NAMALWA (cell line): ENCODE measurements at places on chromosomes 13 and 19.

DNA sequence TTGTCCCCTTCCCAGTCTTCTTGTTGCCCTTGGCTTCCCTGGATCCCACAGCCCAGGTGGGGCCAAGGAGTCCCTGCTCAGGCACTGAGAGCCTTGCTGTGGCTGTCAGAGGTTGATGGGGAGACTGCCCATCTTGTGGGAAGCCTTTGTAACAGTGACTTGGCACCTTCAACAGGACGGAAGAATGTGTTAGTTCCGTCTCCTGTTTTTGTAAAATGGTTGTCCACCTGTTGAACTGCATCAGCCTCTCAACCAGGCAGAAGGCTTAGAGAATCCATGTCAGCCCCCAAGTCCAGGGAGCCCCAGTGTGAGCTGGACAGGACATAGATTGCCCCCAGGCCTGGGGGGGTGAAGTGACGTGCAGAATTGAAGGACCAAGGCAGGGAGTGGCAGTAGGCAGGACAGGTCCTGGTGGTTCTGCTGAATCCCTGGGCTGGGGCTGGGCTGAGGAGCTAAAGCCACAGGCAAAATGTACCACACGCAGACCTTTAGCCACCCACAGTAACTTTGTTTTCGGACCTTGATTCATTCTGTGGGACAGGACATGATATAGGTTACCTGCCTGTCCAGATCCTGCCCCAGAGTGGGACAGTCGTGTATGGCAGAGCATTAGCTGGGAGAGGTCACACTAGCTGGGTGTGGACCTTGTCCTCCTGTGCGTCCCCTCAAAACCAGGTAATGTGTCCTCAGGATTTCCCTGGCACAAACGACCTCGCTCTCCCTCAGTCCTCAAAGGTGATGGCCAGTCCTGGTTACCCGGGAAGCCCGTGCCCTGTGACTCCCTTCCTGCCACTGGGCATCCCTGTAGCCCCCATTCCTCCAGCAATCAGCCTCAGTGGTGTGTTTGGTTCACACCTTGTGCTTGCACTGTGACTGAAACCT lies 47.0 kb downstream of the GATAD2A start:
- DNase-seq, result no peak

- no peak for DNase-seq
Observed at GRCh38 chr13:24725379-24725778, 38.6 kb upstream of the RNF17 start.

- no peak for DNase-seq
Observed at GRCh38 chr19:47098608-47099007, 15.0 kb downstream of the ZC3H4 start.

- peak; percentile 85 for DNase-seq
Observed at GRCh38 chr19:5826531-5827341, 12.8 kb downstream of the FUT6 start.

DNA sequence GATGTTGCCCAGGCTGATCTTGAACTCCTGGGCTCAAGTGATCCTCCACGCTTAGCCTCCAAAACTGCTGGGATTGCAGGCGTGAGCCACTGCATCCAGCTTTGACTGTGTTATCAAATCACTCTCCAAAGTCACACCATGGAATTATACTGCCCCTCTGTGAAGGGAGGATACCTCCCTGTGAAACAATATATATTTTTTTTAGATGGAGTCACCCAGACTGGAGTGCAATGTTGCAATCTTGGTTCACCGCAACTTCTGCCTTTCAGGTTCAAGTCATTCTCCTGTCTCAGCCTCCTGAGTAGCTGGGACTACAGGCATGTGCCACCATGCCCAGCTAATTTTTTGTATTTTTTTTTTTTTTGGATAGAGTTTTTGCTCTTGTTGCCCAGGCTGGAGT lies 7.7 kb downstream of the TYK2 start:
- no peak for DNase-seq

- peak; percentile 9 for DNase-seq
Observed at GRCh38 chr13:59398127-59398526, 765.6 kb downstream of the DIAPH3 start.

DNA sequence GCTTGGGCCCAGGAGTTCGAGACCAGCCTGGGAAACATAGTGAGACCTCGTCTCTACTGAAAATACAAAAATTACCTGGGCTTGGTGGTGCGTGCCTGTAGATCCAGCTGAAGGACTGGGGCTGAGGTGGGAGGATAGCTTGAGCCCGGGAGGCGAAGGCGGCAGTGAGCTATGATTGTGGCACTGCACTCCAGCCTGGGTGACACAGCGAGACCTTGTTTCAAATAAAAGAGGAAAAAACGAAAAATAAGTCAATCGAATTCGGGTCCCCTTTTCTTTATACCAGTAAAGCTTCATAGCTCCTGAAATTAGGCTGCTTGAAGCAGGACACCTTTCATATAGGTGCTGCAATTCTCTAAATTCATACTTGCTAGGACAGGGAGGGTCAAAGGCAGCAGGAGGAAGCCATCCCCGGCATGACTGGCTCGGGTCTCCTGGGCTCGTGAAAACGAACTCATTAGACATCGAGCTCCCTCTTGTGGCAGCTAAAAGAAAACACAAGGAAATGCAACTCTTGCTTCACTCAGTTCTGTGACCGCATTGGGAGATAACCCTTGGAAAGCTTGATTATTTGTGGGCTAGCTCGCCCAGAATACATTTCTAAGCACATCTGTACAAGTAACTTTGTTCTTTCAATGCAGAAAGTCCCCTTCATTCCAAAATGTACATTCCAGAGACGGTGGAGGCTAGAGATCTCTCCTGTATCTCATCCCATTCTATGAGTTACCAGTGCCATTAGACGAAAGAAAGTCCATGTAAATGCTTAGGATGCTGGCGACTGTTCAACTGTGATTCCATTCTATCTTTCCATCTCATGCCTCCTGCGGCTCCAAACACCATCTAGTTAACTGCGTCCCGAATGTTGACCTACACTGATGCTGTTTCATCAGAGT lies 16.8 kb downstream of the FPR2 start:
- peak; percentile 65 for DNase-seq

GRCh38 chr13:37273836-37274235 lies 168.4 kb upstream of the CSNK1A1L start:
- no peak for DNase-seq
